Dermis microvascular lymphatic vessel endothelial cell (primary cell): ENCODE measurements at places on chromosomes 4 and X. TPM values are rescaled to one million over a fixed set of nuclear protein-coding genes. Genes with fewer than 3 reads are reported as not detected.

The SORCS2 gene
- total RNA-seq: under 0.01 TPM in 2 replicates

The EFHC2 gene
- not detected in 2 replicates for total RNA-seq

The NLGN4X gene
- 0.26 and 0.38 TPM in 2 replicates for total RNA-seq

The BEND2 gene
- not detected in 2 replicates for total RNA-seq
